T-helper 17 cell (primary cell): ENCODE measurements at places on chromosomes 4 and X. TPM values are rescaled to one million over a fixed set of nuclear protein-coding genes. Genes with fewer than 3 reads are reported as not detected.
A peak's percentile ranks its signal among the peaks of the same experiment; 100 is the strongest.

DNA sequence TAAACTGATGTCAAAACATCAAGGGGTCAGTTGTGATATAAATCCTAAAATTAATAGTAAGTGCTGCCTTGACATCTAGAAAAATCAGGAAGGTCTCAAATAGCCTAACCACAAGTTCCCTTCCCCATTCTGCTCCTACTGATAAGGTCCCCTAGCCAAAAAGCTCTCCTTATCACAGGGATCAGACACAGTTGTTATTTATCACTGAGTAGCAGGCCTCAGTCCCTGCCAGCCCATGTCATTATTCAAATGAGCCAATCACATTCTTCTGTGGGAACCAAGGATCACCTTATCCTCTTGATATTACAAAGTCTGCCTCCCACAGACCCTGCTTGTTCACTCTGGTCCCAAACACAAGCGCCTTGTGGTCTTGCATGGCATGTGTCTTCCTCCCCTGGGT, 23.3 kb upstream of the TMEM255A start:
- no peak for DNase-seq

DNA sequence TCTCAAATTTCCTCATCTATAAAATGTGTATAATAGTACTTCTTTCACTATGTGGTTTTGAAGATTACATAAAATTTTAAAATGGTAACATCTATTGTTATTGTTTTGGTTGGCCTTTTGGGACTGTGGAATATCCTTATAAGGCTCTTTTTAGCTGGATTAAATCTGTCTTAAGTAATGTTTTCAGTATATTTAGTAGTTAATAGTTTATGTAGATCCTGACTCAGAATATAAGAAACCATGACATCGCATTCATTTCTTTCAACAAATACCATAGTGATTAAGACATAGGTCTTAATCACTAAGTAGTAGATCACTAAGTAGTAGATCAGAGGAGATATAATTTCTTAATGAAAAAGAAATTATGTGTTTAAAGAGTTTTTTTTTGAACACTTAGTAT, 48.5 kb downstream of the MRPL1 start:
- DNase-seq: no peak

DNA sequence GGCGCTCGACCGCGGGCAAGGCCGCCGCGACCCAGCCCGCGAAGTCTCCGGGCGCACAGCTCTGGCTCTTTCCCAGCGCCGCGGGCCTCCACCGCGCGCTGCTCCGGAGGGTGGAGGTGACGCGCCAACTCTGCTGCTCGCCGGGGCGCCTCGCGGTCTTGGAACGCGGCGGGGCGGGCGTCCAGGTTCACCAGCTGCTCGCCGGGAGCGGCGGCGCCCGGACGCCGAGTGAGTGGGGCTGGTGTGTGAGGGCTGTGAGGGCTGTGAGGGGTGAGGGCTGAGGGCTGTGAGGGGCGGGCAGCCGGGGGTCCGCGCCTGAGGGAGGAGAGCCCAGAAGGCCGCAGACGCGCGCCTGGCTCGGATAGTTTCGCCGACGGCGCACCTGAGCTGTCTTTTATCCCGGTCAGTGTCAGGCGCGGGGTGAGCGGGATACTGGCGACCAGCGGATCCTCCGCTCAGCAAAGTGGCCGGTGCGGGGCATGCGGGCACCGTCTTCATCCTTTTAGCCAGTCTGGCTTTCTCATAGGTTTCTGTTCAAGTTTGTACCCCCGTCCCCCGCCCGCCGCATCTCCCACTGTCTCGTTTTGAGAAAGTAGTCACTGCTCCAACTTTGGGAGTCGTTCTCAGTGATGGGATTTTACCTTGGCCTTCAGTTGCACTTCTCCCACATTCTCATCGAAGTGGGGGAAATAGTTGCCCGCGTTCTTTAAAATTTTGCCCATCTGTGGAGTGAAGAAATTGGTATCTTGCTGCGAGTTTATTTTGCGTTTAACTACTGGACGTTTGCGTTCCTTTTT, 586 bp downstream of the HERC5 start:
- peak; percentile 46 for DNase-seq

GRCh38 chr4:23876418-23877089, 13.3 kb downstream of the PPARGC1A start:
- no peak for DNase-seq

DNA sequence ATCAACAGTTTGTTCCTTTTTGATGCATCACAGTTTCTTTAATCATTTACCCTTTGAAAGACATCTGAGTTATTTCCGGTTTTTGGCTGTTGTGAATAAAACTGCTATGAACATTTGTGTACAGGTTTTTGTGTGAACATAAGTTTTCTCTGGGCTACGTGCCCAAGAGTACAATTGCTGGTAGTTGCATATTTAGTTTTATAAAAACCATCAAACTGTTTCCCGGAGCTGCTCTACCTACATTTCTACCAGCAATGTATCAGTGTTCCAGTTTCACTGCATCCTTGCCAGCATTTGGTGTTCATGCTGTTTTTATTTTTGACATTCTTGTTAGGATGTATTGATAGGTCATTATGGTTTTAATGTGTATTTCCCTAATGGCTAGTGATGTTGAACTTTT, 17.3 kb downstream of the KDM6A start:
- DNase-seq: no peak

DNA sequence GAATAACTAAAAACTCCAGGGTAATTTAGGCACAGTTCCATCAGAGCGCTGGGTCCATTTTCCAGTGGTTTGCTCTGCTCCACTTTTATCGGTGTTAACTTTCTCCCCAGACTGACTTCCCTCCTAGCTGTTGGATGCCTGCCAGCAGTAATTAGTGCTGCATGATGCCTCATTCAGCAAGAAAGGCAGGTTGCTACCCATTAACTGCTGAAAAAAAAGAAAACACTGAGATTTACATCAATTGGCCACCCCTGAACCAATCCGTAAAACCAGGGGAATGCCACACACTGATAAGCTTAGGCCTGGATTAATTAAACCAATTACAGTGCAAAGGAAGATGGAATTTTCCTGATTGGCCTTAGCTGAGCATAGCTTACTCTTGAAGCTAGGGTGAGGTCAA, 182.4 kb upstream of the CXXC4 start:
- no peak for DNase-seq

GRCh38 chr4:110620691-110621327, 2.1 kb downstream of the PITX2 start:
- no peak for DNase-seq

DNA sequence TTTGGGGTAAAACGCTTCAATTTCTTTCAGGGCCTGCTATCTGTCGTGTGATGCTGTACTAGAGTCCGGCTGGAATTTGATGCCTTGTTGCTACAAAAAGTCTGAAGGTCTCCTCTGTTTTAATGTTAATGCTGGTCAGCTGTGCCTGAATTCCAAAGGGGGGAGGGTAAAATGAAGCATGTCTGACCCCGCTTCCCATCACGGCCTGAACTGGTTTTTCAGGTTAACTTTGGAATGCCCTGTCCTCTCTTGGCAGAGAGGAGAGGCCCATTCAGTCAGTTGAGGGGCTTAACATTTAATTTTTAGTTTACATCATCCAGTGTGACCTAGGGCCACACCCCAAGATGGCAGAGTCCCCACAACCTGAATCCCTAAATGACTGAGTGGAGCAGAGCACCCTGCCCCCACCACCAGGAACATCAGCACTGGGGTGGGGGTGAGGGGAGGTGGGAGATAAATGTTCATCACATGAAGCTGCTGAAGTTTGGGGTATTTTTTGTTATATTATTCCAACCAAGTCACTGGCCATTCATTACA, 47.9 kb upstream of the GPR78 start:
- no peak for DNase-seq

The CXorf49 gene
- total RNA-seq: not detected

The GRIA2 gene
- not detected for total RNA-seq

The SHOX gene
- total RNA-seq: not detected
